ENCODE measurements at places on chromosomes 4 and X.

- no peak for DNase-seq
Observed at GRCh38 chr4:67871867-67872266, 11.9 kb downstream of the TMPRSS11D start.

- no peak for DNase-seq
Observed at GRCh38 chr4:54572152-54572542, 85.6 kb upstream of the KIT start.

GRCh38 chr4:105191621-105192210 is 45.0 kb downstream of the TET2 start:
- no peak for DNase-seq

DNA sequence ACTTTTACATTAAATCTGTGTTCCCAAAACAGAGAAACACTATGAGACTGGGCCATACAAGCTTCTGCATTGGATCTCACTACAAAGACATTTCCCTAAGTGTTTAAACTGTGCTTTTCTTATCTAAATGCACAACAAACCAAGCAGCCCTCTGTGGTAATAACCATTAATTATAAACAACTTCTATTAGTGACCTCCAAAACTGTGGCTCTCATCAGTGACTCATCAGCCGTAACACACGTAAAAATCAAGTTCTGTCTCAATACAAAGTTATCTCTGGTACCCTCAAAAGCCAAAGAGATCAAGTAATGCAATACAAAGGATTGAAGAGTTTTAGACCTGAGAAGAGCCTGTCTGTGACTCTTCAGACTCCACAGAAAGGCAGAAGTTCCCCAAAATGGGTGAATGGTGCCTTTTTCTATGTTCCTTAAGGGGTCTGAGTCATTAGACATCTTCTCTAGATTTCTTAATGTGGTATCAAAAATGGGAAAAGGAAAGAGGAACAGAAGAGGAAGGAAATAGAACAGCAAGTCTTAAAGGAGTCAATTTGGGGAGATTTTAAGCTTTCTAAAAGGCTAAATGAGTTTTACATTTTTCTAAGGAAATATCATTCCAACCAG is 189.8 kb upstream of the PPP1R2C start:
- no peak for DNase-seq

DNA sequence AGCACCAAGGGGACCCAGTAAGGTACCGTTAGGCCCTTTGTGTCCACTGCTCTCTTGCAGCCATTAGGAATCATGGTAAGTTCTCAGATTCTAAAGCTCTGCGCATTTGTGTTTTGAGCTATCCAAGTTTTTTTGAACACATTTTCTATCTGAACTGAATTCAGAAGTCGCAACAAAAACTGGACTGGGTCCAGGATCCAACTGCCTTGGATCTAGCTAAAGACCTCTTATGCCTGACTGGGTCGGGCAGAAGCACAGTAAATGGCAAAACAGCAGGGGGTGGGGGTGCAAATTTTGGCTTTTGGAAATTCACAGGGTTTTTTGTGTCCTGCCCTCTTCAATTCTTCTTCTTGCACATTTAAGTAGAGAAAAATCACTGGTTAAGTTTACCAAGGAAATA is 30.0 kb downstream of the RCHY1 start:
- peak; percentile 71 for DNase-seq

GRCh38 chr4:145867406-145867805 is 71.2 kb downstream of the ZNF827 start:
- DNase-seq, result no peak

DNA sequence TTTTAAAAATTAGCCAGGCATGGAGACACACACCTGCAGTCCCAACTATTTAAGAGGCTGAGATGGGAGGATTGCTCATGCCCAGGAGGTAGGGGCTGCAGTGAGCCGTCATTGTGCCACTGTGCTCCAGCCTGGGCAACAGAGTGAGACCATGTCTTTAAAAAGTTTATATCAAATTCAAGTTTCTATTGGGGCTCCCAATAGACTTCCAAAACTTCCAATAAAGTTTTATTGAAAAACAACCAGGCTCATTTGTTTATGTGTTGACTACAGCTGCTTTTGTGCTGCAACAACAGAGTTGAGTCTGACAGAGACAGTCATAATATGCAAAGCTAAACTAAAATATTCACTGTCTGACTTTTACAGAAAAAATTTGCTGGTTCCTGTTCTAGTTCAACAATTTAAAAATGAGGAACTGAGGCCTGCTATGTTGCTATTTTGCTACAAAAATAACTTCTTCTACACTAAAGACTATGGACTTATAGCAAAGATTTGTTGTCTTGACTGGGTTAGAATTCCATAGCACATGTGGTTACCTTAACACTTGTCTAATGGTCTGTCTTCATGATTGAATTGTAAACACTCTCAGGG is 63.3 kb upstream of the RELL1 start:
- DNase-seq, result no peak

- no peak for DNase-seq
Observed at GRCh38 chrX:153583433-153583832, 15.5 kb downstream of the CCNQ start.

GRCh38 chrX:136779346-136779781 is 1.4 kb downstream of the ARHGEF6 start:
- DNase-seq, result no peak

GRCh38 chr4:121734571-121734970 is 30.4 kb downstream of the SMIM43 start:
- no peak for DNase-seq

DNA sequence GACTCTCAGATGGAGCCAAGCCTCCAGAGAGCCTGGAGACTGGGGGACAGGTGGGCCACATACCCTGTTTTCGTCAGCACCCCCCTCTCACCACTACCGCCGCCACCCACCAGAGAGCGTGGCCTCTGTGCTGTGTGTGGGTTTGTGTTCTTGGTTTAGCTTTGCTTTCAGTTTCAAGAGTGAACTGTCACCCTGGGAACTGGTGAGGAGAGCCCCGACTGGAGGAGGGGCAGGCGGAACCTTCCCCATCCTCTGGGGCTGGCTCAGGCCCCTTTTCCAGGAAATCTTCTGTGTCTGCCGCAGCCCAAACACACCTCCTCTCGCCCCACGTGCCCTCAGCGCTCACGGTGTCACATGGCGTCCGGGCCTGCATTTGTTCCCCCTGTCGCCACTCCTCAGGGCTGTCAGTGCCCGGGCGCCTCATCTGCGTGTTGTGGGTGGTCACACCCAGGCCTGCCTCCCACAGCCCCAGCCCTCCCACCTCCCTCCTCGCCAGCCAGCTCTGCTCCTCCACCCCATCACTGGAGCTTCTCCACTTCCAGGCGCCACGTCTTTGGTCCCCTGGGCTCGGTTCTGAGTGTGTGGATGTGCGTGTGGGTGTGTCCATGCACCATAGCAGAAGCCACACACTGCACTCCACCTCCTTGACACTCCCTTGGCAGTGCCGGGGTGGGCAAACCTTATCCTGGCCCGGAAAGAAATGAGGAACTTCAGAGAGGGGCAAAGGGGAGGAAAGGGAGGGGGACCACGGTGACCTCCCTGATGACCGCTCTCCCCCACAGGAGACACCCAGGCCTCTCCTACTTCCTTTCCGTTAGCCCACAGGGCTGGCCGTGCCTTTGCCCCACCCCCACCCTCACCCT is 27.8 kb downstream of the ELF4 start:
- no peak for DNase-seq

- DNase-seq, result no peak
Observed at GRCh38 chrX:107565015-107565414, 63.3 kb upstream of the PRPS1 start.

- no peak for DNase-seq
Observed at GRCh38 chr4:119797238-119797894, 168.8 kb upstream of the PDE5A start.

Measured in brain (organoid and tissue), 16 donors.